ENCODE measurements at places on chromosomes 6 and 20. TPM values are rescaled to one million over a fixed set of nuclear protein-coding genes. Genes with fewer than 3 reads are reported as not detected.
A peak's percentile ranks its signal among the peaks of the same experiment; 100 is the strongest.

The FAM217A gene
- not detected for total RNA-seq

The ZNF311 gene
- 0.19 TPM for total RNA-seq

The HLA-DOA gene
- total RNA-seq, result 22.1 TPM

The RFX6 gene
- not detected for total RNA-seq

DNA sequence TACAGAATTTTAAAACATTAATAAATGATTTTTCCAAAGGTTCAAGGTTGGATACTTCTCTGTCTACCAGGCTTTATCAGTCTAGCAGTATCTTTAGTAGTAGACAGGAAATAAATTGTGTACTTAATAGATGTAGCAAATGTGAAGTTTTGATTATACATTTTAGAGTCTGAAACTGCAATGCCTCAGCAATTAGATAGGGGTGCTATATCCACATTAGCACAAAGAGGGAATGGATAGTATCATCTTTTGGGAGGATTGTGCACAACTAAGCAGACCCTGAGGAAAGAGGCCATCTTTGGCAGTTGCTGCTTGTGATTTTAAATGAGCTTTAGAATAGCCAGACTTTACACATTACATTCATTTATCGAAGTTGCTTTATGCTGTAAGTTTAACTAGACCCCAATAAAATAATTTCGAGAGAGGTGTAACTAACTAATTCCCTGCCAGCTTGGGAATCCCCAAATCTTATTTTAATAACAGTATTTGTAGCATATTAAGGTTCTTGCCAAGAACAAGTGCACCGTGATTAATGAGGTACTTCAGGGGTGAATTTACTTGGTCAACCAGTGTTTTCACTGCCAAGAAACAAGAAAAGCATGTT is 2.8 kb downstream of the KCNQ5 start:
- peaks cover 40% of the 10 kb centered on the region for H3K4me1 ChIP-seq
- no peak for DNase-seq
- no peak overlapping the region for H3K4me3 ChIP-seq
- no peaks in the 10 kb centered on the region for H3K36me3 ChIP-seq
- H3K27me3 ChIP-seq, result no peaks in the 10 kb centered on the region
- no peak overlapping the region for H3K27ac ChIP-seq

DNA sequence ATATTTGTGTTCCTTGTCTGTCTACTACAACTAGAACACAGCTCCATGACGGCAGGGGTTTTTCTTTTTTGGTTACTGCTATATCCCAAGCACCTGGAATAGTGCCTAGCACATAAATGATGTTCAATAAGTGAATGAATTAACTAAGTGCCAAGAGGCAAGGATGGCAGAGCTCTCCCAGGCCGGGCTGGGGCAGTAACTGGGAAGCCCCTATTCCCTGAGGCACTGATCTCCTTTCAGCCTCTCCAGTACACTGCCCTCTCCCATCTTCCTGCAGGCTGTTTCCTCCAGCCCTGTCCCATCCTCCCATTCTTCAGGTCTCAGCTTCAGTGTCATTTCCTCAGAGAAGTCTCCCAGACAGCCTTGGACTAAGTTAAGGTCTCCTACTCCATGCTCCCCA is 29.0 kb upstream of the SPDEF start:
- H3K36me3 ChIP-seq, result no peaks in the 10 kb centered on the region
- peaks cover 8% of the 10 kb centered on the region for H3K4me1 ChIP-seq
- DNase-seq, result no peak

- no peak overlapping the region for H3K4me3 ChIP-seq
- peaks cover 28% of the 10 kb centered on the region for H3K4me1 ChIP-seq
- H3K36me3 ChIP-seq, result no peaks in the 10 kb centered on the region
- H3K27me3 ChIP-seq, result no peaks in the 10 kb centered on the region
- no peak overlapping the region for H3K27ac ChIP-seq
Measured at GRCh38 chr20:10427060-10427692, 6.8 kb downstream of the MKKS start.

- no peak overlapping the region for H3K27ac ChIP-seq
- no peak overlapping the region for H3K4me3 ChIP-seq
- peaks cover 39% of the 10 kb centered on the region for H3K27me3 ChIP-seq
- H3K4me1 ChIP-seq, result peaks cover 37% of the 10 kb centered on the region
Measured at GRCh38 chr6:33857932-33858475, 54.2 kb upstream of the MLN start.

- no peak for DNase-seq
- no peaks in the 10 kb centered on the region for H3K27me3 ChIP-seq
- no peaks in the 10 kb centered on the region for H3K4me1 ChIP-seq
- H3K27ac ChIP-seq, result no peak overlapping the region
Measured at GRCh38 chr6:146422789-146423375, 120.8 kb upstream of the RAB32 start.

DNA sequence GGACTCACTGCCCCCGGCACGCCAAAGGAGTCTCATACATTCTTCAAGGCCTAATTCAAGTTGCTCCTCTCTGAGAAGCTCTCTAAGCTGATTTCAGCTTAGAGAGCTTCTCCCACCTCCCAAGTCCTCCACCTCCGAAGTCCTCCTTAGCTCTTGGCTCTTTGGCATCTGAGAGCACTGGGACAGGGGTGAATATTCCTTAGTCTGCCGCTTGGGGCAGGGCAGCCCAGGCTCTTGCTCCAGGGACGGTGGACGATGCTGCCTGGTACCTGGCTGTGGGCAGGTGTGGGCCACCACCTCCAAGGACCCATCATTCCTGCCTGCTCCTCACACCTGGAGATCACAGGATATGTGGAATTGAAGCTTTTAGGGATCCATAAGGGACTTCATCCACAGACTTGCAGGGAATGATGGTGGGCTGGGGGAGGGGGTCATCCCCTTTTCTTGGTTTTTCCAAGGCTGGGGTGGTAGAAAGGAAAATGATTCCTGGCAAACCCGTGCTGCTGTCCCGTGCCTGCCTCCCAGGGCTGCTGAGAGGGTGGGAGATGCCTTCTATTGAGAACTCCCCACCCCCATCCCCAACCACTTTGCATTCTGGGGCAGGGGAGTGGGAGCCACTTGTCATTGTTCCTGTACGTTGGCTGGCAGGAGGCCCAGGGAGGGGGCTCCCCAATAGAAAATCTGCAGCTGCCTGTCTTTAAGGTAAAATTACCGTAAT is 57.4 kb downstream of the ARHGAP40 start:
- peaks cover 16% of the 10 kb centered on the region for H3K27me3 ChIP-seq
- DNase-seq, result no peak
- H3K4me1 ChIP-seq, result peaks cover 3% of the 10 kb centered on the region
- H3K27ac ChIP-seq, result no peak overlapping the region
- no peaks in the 10 kb centered on the region for H3K36me3 ChIP-seq

GRCh38 chr20:47099825-47100441 is 205.3 kb downstream of the EYA2 start:
- no peak overlapping the region for H3K27ac ChIP-seq
- no peak overlapping the region for H3K4me3 ChIP-seq
- H3K4me1 ChIP-seq, result no peaks in the 10 kb centered on the region
- DNase-seq, result no peak
- H3K27me3 ChIP-seq, result peaks cover 33% of the 10 kb centered on the region
- no peaks in the 10 kb centered on the region for H3K36me3 ChIP-seq

DNA sequence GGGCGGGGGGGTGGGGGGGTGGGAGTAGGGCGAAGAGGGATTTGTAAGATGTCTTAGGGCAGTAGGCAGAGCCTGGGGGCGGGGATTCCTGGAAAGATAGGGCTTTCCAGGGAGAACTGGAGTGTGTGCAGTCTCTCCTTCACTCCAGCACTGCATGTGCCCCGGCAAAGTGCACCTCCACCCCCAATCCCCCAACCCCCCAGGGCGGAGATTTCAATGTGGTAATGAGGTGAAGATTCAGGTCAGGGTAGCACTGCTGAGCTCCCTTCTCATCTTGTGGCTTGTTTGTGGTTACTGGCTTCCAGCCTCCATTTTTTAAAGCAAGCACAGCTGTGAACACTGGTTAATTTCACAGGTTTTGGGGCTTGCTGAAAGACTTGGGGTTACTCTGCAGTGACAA is 5.9 kb downstream of the TMEM239 start:
- peaks cover 25% of the 10 kb centered on the region for H3K27me3 ChIP-seq
- H3K36me3 ChIP-seq, result peaks cover 6% of the 10 kb centered on the region
- no peak overlapping the region for H3K27ac ChIP-seq
- peak overlapping the region; percentile 77 for H3K4me3 ChIP-seq
- peak; percentile 70 for DNase-seq
- H3K4me1 ChIP-seq, result peaks cover 20% of the 10 kb centered on the region

GRCh38 chr6:125749865-125750691 is 646 bp downstream of the HEY2 start:
- DNase-seq, result no peak
- peak overlapping the region; percentile 94 for H3K4me3 ChIP-seq
- peaks cover 29% of the 10 kb centered on the region for H3K4me1 ChIP-seq
- H3K36me3 ChIP-seq, result no peaks in the 10 kb centered on the region

DNA sequence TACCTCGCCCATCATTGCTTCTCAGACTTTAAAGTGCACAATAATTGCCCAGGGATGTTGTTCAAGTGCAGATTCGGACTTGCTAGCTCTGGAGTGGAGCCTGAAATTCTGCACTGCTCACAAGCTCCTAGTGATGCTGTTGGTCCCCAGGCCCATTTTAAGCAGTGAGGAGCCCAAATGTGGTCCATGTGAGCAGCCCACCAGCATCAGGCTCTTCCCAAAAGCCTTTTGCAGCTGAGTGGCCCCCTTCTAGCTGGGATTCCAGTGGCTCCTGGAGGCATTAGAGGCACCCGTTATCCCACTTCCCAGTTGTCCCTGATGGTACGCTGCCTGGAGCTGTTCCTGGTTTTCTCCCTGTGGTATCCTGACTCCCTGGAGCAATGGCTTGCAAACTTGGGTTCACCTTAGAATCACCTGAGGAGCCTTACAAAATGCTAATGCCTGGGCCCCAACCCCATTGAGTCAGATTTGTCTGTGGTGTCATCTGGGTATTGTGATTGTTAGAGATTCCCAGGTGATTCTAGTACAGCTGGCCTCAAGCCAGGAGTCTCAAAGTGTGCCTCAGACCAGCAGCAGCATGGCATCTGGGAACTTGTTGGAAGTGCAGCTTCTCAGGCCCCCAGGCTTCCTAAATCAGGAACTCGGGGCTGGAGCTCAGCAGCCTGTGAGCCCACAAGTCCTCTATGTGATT is 186.9 kb upstream of the SLC24A3 start:
- no peak overlapping the region for H3K27ac ChIP-seq
- H3K27me3 ChIP-seq, result peaks cover 3% of the 10 kb centered on the region
- no peak overlapping the region for H3K4me3 ChIP-seq
- no peaks in the 10 kb centered on the region for H3K36me3 ChIP-seq

All from natural killer cell treated with Interleukin-12 subunit alpha and Interleukin-12 subunit beta and Interleukin-15 and Interleukin-18, amount 100 ng/mL, for 72 hours (primary cell).